ENCODE measurements at places on chromosomes 1 and 21.

- DNase-seq: no peak
These were observed 7.5 kb downstream of the PTPRU start for GRCh38 chr1:29243871-29244200.

GRCh38 chr1:59139396-59139795 is 157.5 kb upstream of the FGGY start:
- no peak for DNase-seq

- DNase-seq: no peak
These were observed 38.1 kb upstream of the GREM2 start for GRCh38 chr1:240649733-240650721.

- DNase-seq: no peak
These were observed 120.9 kb downstream of the USP25 start for GRCh38 chr21:15850645-15851044.

GRCh38 chr1:178052650-178053461 is 41.0 kb upstream of the RASAL2 start:
- no peak for DNase-seq

Measured in NCI-H524 (cell line).